ENCODE measurements at places on chromosomes 7 and 10. TPM values are rescaled to one million over a fixed set of nuclear protein-coding genes. Genes with fewer than 3 reads are reported as not detected.

The TAS2R41 gene
- not detected for total RNA-seq

The SGCE gene
- 128 TPM for total RNA-seq

The EIF5AL1 gene
- 0.11 TPM for total RNA-seq

The C10orf95 gene
- total RNA-seq = 0.93 TPM

The GNGT1 gene
- total RNA-seq = 20.3 TPM

The COL13A1 gene
- 8.1 TPM for total RNA-seq

The PSTK gene
- total RNA-seq = 8.1 TPM

The SKIDA1 gene
- 11.4 TPM for total RNA-seq
